Activated naive CD8-positive, alpha-beta T cell treated with anti-CD3 and anti-CD28 coated beads for 36 hours (primary cell): ENCODE measurements at places on chromosomes 4 and X. TPM values are rescaled to one million over a fixed set of nuclear protein-coding genes. Genes with fewer than 3 reads are reported as not detected.

GRCh38 chr4:131001371-131001770 is 1905.4 kb downstream of the C4orf33 start:
- no peak for DNase-seq

GRCh38 chr4:177159600-177159999 is 150.1 kb upstream of the NEIL3 start:
- no peak for DNase-seq

- no peak for DNase-seq
Observed at GRCh38 chrX:105229146-105229545, 8.7 kb upstream of the TEX13A start.

Gene HMGB3
- total RNA-seq = 34.3 TPM

Gene USO1
- total RNA-seq = 43.7 TPM

Gene GJB1
- not detected for total RNA-seq
